ENCODE measurements at places on chromosomes 5 and 9.

DNA sequence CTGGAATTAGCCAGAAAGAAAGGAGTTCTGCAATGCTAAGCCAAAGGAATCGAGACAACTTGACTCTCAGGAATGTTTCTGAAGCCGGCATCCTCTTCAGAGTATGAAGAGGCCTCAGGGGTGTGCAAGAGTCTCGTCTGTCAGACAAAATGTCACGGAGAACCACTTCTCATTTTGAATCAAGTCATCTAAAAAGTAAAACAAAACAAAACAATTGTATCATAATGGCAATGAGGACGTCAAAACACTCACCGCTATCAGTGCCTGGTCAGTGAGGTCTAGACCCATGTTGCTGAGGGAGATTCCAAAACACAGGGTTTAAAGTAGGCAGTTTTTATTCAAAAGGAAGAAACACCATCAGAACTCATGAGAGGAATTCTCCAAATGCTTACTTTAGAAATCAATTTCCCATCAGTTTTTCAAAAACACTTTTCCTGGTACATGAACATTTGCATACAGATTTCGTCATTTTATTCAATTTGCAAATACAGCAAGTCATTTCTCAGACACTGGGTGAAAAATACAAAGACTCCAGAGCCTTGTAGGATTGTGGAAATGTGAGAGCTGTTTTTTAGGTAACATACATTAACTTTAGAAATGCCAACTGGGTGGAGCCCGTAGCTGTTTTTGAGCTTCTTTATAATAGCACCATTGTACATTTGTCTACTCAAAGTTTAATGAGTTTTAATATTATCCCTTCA lies 89.5 kb upstream of the MAP3K1 start:
- DNase-seq: no peak

DNA sequence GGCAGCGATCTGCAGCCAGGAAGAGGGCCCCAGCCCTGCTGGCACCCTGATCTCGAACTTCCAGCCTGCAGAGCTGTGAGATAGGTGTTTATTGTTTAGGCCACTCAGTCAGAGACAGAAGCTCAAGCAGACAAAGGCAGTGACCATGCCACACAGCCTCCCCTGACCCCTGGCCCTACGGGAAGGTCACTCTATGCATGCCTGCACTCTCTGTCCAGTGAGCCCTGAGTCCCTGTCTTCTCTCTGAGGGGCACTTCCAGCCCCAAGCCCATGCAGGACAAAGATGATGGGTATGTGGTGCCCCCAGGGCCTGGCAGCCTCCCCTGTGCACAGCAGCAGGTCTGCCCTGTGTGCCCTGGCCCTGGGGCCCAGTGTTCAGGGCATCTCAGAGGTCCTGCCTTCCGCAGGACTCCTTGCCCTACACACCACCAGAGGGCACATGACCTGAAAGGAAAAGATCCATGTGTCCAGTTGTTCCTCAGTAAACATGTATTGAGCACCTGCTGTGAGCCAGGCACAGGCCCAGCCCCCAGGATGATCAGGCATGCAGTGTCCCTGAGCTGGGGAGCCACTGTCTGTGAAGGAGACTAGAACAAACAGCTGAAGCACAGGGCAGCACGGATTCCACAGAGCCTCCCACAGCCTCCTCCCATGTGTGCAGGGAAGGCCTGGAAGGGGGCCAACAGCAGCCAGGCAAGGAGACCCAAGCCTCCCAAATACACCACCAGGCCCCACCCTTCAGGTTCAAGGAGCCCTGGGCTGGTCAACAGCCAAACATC lies 109.3 kb downstream of the ATPSCKMT start:
- no peak for DNase-seq

GRCh38 chr5:131792896-131793295 lies 3.9 kb downstream of the FNIP1 start:
- DNase-seq: no peak

GRCh38 chr5:68049053-68049713 lies 166.4 kb upstream of the PIK3R1 start:
- DNase-seq: no peak

DNA sequence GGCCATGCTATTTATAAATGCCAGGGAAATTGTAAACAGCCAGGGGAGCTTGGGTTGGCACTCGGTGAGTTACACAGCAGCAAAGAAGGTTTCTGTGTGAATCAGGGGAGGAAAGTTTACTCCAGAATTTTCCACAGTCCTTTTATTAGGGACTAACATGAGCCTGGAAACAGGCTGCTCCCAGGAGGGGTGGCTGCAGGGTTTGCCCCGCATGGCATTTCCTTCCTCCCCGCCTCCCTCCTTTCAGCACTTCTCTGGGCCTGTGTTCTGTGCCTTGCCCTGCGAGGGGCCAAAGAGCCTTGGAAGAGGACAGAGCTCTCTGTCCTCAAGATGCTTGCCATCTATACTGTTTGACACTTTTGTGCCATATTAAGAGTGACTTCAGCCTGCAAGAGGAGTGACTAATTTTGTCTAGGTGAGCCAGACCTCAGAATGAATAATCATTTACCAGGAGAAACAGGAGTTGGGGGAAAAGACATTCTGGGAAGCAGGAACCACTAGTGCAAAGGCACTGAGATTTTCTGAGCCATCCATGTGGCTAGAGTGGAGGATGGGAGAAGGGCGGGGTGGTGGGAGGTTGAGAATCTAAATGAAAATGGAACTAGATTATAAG lies 1.8 kb downstream of the GSN start:
- DNase-seq: no peak

GRCh38 chr5:157827423-157827822 lies 31.5 kb downstream of the CLINT1 start:
- DNase-seq: no peak

- no peak for DNase-seq
Measured at GRCh38 chr5:115369430-115370144, 73.1 kb upstream of the CCDC112 start.

GRCh38 chr9:18936094-18936871 lies 96.7 kb downstream of the SAXO1 start:
- no peak for DNase-seq

DNA sequence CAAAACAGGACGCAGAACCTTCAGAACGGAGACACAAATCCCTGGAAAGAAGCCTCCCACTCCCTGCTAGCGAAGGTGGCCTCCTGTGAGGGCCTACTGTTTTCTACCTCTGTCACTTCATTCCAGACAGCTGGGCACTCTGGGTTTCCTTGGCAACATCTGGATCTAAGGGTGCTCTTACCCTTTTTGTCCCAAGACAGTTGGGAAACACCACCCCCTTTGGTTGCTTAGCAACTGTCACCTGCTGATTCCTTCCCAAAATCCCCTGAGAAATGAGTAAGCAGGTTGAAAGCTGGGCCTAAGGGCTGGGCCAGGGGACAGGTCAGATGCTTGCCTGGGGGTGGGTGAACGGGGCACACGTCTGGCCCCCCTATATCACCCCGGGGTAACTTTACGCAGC lies 29.4 kb downstream of the NANS start:
- no peak for DNase-seq
